ENCODE measurements at places on chromosomes 1 and 21.

GRCh38 chr1:43273708-43274107, 3.9 kb downstream of the TMEM125 start:
- no peak overlapping the region for H3K27ac ChIP-seq
- DNase-seq: no peak
- no peaks in the 10 kb centered on the region for H3K27me3 ChIP-seq
- no peak overlapping the region for H3K4me3 ChIP-seq
- no peaks in the 10 kb centered on the region for H3K36me3 ChIP-seq

DNA sequence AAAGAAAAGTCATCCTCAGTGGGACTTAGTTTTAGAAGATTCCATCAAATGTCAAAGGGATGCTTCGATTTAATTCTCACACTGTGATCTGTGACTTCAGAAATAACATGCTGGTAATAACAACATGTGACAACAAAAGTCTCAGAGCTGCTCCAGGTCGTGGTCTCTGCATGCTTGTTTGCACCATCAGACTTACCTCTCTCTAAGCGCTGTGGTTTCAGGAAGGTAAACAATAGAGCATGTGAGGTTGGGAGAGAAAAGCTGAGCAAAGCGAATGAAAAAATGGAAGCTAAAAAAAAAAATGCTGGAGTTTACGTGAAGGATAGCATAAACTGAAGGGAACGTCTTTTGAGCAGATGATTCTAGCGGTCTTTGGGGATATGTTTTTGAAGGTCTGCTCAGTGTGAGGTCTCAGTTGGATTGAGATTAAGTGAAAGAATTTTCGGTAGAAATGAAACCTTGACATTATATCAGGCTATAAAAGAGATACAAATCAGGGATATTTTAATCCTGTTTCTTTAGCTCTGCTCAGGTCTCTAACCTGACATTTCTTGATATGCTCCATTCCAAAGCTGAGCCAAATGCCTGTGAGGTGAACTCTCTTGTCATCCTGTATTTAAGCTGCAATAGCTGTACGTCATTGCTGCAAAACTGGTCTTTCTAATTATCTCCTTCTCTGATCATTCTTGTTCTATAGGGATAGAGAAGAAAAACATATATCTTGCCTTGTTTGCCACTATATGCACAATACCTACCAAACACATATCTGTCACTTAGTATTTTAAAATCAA, 86.5 kb downstream of the C1orf21 start:
- H3K27ac ChIP-seq: no peak overlapping the region
- no peak overlapping the region for H3K4me3 ChIP-seq
- no peaks in the 10 kb centered on the region for H3K36me3 ChIP-seq
- H3K27me3 ChIP-seq: no peaks in the 10 kb centered on the region

DNA sequence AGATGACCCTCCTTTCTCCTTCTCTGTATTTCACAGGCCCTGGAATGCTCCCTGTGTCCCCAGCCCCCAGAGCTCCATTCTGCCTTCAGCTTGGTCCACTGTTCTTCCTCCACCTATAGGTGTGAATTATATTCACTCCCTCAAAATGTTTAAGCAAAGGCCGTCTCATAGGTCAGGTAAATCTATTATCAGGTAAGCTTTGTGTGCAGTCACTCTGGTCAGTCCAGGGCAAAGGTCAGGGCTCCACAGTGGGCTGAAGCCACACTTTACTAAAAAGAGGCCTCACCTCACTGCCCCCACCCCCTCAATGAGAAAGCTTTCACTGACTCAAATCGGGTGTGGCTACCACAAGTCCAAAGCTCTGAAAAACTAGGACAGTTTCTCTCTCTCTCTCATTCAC, 65.9 kb downstream of the DNTTIP2 start:
- H3K36me3 ChIP-seq: no peaks in the 10 kb centered on the region
- H3K4me3 ChIP-seq: no peak overlapping the region
- no peaks in the 10 kb centered on the region for H3K4me1 ChIP-seq
- H3K27ac ChIP-seq: no peak overlapping the region

- no peak for DNase-seq
- H3K36me3 ChIP-seq: no peaks in the 10 kb centered on the region
- no peaks in the 10 kb centered on the region for H3K4me1 ChIP-seq
- H3K4me3 ChIP-seq: no peak overlapping the region
Observed at GRCh38 chr1:25034736-25035522, 104.9 kb upstream of the RUNX3 start.

- H3K36me3 ChIP-seq: no peaks in the 10 kb centered on the region
- no peaks in the 10 kb centered on the region for H3K27me3 ChIP-seq
- H3K4me1 ChIP-seq: no peaks in the 10 kb centered on the region
- H3K27ac ChIP-seq: no peak overlapping the region
- no peak overlapping the region for H3K4me3 ChIP-seq
Observed at GRCh38 chr1:218521414-218522169, 176.5 kb downstream of the TGFB2 start.

GRCh38 chr1:191690931-191691330, 467.3 kb upstream of the RGS18 start:
- no peak for DNase-seq
- no peaks in the 10 kb centered on the region for H3K27me3 ChIP-seq
- no peak overlapping the region for H3K27ac ChIP-seq
- H3K36me3 ChIP-seq: no peaks in the 10 kb centered on the region
- H3K4me1 ChIP-seq: no peaks in the 10 kb centered on the region

GRCh38 chr1:37306461-37306860, 167.9 kb upstream of the ZC3H12A start:
- H3K36me3 ChIP-seq: no peaks in the 10 kb centered on the region
- H3K4me3 ChIP-seq: no peak overlapping the region
- H3K27me3 ChIP-seq: no peaks in the 10 kb centered on the region
- no peaks in the 10 kb centered on the region for H3K4me1 ChIP-seq

DNA sequence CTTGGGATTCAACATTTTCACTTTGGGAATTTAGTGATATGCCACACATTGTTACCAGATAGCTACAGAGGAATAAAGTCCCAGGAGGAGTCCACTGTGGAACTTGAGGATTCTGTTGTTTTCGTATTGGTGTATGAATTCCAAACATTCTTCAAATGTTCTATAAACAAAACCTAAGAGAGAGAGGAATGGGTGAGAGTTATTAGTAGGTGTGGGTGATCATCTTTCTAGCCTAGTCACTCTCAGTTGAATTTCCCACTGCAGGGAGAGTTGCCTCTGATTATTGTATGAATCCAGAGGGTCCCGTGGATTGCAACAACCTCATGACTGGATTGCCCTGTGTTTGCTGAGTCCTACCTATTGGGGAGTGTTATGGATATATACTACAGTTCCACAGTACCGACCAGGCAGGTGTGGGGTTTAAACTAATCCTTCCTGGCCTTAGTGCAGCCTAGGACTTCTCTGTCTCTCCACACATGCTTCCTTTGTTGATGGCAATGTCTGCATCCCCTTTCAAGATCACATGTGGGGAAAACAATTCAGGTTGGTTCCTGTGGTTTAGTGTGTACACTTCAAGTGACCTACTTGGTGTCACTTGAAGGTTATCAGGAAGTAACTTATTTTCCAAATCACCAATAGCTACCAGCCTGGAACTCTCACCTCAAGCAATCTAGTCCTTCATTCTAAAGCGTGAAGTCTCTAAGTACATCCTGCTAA, 91.8 kb downstream of the ADCY10 start:
- H3K4me3 ChIP-seq: no peak overlapping the region
- H3K27ac ChIP-seq: no peak overlapping the region
- H3K27me3 ChIP-seq: no peaks in the 10 kb centered on the region
- no peak for DNase-seq
- no peaks in the 10 kb centered on the region for H3K4me1 ChIP-seq

DNA sequence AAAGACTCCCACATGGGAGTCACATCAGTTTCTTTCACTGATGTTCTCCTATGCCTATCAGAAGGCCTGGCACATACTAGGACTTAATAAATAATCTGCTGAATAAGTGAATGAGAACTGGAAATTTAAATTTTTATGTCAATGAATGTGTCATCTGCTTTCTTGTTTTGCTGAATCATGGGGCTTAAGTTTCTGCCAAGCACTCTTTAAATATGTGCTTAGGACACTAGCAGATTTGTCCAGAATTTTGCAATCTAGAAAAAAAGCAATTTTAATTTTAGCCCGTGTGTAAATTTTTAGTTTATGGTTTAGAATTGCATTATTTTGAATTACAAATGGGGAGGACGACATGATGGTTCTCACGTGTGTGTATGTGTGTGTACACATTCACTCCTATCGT, 803.1 kb downstream of the USP25 start:
- H3K4me1 ChIP-seq: peaks cover 15% of the 10 kb centered on the region
- no peak overlapping the region for H3K4me3 ChIP-seq

DNA sequence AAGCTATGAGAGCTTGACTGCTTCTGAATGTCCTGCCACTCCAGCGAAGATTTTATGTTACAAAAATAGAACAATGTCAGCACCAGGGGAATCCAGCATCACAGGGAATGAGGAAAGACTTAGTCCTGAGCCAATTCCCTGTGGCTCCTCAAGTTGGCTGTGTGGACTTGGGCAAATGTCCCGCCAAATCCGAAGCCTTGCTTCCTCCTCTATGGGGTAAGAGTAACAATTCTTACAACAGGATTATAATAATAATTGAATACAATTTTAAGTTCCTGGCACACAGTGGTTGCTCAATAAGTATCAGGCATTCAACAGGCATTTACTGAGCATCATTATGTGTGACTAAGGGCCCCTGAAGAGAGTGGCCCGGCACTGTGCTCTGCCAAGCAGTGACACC, 44.4 kb downstream of the STPG1 start:
- DNase-seq: no peak
- no peaks in the 10 kb centered on the region for H3K4me1 ChIP-seq

DNA sequence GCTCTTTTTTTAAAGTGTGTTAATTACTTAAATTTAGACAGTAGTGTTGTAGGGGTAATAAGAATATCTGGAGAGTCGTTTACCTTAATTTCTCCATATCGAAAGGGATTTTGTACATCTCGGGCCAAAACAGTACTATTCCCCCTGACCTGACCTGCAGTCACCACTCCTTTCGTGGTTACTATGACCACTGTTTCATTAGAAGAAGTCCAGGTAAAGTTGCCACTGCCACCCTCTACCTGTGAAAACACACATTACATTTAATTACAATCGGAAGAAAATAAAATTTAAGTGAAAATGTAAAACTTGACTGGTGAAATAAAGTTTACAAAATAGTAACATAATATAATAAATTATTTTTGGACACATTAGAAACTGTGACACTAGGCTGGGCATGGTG, 37.2 kb downstream of the NUP210L start:
- no peaks in the 10 kb centered on the region for H3K27me3 ChIP-seq
- H3K4me3 ChIP-seq: no peak overlapping the region
- no peaks in the 10 kb centered on the region for H3K36me3 ChIP-seq
- DNase-seq: no peak

GRCh38 chr1:110617589-110617988, 11.4 kb upstream of the KCNA2 start:
- no peak overlapping the region for H3K27ac ChIP-seq
- no peaks in the 10 kb centered on the region for H3K36me3 ChIP-seq
- no peaks in the 10 kb centered on the region for H3K4me1 ChIP-seq
- H3K27me3 ChIP-seq: no peaks in the 10 kb centered on the region
- DNase-seq: no peak
- no peak overlapping the region for H3K4me3 ChIP-seq
